Activated T-helper 2 cell treated with anti-CD3 and anti-CD28 coated beads, Interferon-gamma antibody, Interleukin-2, Interleukin-4, amounts not matched to agents 10 μg/mL and 5 μg/mL and 100 μg/mL, durations not matched to agents 14 hours and 24 hours and 36 hours (primary cell): ENCODE measurements at places on chromosomes 3 and 15. TPM values are rescaled to one million over a fixed set of nuclear protein-coding genes. Genes with fewer than 3 reads are reported as not detected.

DNA sequence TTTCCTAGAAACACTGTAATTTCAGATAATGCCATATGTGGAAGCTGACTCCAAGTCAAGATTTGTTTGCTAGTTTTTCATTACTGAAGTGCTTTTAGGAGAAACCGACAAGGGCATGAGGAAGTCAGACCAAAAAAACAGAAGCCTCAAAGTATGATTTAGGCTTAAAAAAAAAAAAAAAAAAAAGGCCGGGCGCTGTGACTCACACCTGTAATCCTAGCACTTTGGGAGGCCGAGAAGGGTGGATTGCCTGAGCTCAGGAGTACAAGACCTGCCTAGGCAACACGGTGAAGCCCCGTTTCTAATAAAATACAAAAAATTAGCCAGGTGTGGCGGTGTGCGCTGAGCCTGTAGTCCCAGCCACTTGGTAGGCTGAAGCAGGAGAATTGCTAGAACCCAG lies 11.6 kb downstream of the RPL15 start:
- no peak overlapping the region for H3K4me3 ChIP-seq
- peaks cover 3% of the 10 kb centered on the region for H3K4me1 ChIP-seq
- peaks cover 13% of the 10 kb centered on the region for H3K27me3 ChIP-seq
- no peak for DNase-seq
- H3K27ac ChIP-seq, result no peak overlapping the region

DNA sequence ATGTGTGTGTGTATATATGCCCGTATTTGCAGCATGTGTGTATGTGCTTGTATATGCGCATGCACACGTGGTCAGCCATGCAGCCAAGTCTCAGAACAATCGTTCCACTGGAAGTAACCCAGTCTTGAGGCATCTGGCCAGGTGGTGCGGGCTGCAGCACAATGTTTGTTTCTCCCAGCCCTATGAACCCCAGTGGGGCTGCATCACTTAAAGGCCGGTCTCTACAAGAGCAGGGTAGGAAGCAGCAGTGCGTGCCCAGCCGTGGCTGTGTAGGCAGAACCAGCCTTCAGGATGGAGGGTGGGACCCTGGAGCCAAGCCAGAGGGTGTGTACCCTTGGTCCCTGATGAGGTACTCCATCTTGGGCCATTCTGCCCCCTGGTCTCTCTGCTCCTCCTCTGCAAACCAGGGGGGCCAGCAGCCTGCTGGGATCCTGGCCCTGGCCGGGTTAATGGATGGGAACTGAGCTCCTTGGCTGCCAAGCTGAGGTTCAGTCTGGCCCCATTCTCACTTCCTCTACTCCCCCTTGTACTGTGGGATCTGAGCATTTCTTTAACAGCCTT lies 11.8 kb downstream of the KLF13 start:
- H3K4me1 ChIP-seq, result peaks cover 82% of the 10 kb centered on the region
- H3K27me3 ChIP-seq, result no peaks in the 10 kb centered on the region
- peaks cover 38% of the 10 kb centered on the region for H3K36me3 ChIP-seq
- H3K27ac ChIP-seq, result peak overlapping the region; percentile 74

GRCh38 chr3:57983734-57984518 lies 24.3 kb upstream of the FLNB start:
- DNase-seq, result peak; percentile 64
- peaks cover 19% of the 10 kb centered on the region for H3K4me1 ChIP-seq
- H3K27me3 ChIP-seq, result no peaks in the 10 kb centered on the region
- peaks cover 3% of the 10 kb centered on the region for H3K36me3 ChIP-seq

- no peak overlapping the region for H3K27ac ChIP-seq
- no peaks in the 10 kb centered on the region for H3K36me3 ChIP-seq
- peaks cover 2% of the 10 kb centered on the region for H3K4me1 ChIP-seq
- peak overlapping the region; percentile 61 for H3K4me3 ChIP-seq
- DNase-seq, result no peak
Observed at GRCh38 chr15:68888419-68888818, 41.9 kb upstream of the SPESP1 start.

DNA sequence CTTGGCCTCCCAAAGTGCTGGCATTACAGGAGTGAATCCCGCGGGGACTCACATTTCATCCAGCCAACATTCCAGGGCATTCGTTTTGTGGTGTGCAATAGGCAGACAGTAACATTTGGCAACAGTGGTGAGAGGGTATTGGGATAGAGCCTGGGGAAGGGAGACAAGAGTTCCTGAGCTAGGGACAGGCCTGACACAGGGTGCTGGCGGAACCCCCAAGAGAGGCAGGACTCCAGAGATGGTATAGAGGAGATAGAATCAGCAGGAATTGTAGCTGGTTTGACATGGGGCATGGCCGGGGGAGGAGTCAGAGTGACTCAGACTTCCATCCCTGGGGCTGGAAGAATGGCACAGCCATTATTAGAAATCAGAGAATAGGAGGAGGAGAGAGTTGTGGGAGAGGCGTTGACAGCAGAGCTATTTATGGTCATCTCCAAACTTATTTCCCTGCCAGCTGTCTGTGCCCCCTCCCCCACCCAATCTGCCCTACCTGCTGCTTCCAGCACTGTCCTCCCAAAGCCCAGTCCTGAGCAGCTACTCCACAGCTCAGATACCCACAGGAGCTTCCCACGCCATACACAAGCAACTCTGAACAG lies 4.4 kb upstream of the IDH2 start:
- DNase-seq, result no peak
- H3K27ac ChIP-seq, result no peak overlapping the region
- H3K27me3 ChIP-seq, result peaks cover 18% of the 10 kb centered on the region
- no peak overlapping the region for H3K4me3 ChIP-seq
- peaks cover 16% of the 10 kb centered on the region for H3K4me1 ChIP-seq

- no peaks in the 10 kb centered on the region for H3K36me3 ChIP-seq
- no peak overlapping the region for H3K4me3 ChIP-seq
- H3K27ac ChIP-seq, result no peak overlapping the region
- no peak for DNase-seq
- H3K27me3 ChIP-seq, result peaks cover 3% of the 10 kb centered on the region
- no peaks in the 10 kb centered on the region for H3K4me1 ChIP-seq
Observed at GRCh38 chr3:173591401-173591800, 193.9 kb downstream of the NLGN1 start.

- H3K36me3 ChIP-seq, result no peaks in the 10 kb centered on the region
- no peak overlapping the region for H3K27ac ChIP-seq
- no peak for DNase-seq
Observed at GRCh38 chr3:98962189-98962930, 60.9 kb upstream of the DCBLD2 start.

GRCh38 chr3:180913581-180914404 lies 1.3 kb downstream of the FXR1 start:
- peak overlapping the region; percentile 99 for H3K4me3 ChIP-seq
- H3K4me1 ChIP-seq, result peaks cover 37% of the 10 kb centered on the region
- no peaks in the 10 kb centered on the region for H3K27me3 ChIP-seq
- no peak for DNase-seq
- peaks cover 47% of the 10 kb centered on the region for H3K36me3 ChIP-seq

DNA sequence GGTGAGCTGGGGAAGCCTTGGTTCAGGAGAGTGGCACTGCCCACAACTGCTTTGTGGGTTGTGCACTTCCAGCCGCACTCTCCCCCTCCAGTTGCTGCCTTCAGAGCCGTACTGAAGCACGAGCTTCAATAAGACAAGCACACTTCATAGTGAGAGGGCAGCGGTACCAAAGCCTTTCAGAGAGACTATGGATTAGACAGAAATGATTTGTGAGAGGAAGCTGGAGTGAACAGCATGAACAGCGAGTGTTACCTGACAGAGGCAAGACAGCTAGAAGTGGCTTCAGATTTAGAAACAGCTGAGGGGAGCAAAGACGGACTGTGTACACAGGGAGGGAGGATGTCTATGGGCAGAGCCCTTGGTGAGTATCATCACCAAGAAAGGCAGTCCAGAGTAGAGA lies 31.1 kb downstream of the HCLS1 start:
- no peaks in the 10 kb centered on the region for H3K27me3 ChIP-seq
- no peaks in the 10 kb centered on the region for H3K4me1 ChIP-seq
- H3K27ac ChIP-seq, result peak overlapping the region; percentile 42
- peaks cover 64% of the 10 kb centered on the region for H3K36me3 ChIP-seq
- H3K4me3 ChIP-seq, result no peak overlapping the region
- no peak for DNase-seq

GRCh38 chr3:120469882-120470301 lies 19.1 kb upstream of the FSTL1 start:
- H3K36me3 ChIP-seq, result no peaks in the 10 kb centered on the region
- no peak overlapping the region for H3K27ac ChIP-seq
- no peaks in the 10 kb centered on the region for H3K4me1 ChIP-seq
- peaks cover 7% of the 10 kb centered on the region for H3K27me3 ChIP-seq

GRCh38 chr3:177294221-177294620 lies 96.9 kb upstream of the TBL1XR1 start:
- no peak for DNase-seq
- H3K27ac ChIP-seq, result no peak overlapping the region
- H3K36me3 ChIP-seq, result no peaks in the 10 kb centered on the region
- peaks cover 2% of the 10 kb centered on the region for H3K4me1 ChIP-seq
- no peak overlapping the region for H3K4me3 ChIP-seq
- H3K27me3 ChIP-seq, result no peaks in the 10 kb centered on the region

GRCh38 chr15:38885471-38885952 lies 320.9 kb upstream of the RASGRP1 start:
- peaks cover 2% of the 10 kb centered on the region for H3K27me3 ChIP-seq
- H3K36me3 ChIP-seq, result no peaks in the 10 kb centered on the region
- H3K27ac ChIP-seq, result no peak overlapping the region
- H3K4me3 ChIP-seq, result no peak overlapping the region
- peaks cover 1% of the 10 kb centered on the region for H3K4me1 ChIP-seq

- no peak for DNase-seq
- H3K36me3 ChIP-seq, result no peaks in the 10 kb centered on the region
- no peak overlapping the region for H3K4me3 ChIP-seq
Observed at GRCh38 chr15:87767516-87767915, 489.0 kb downstream of the NTRK3 start.

- peak overlapping the region; percentile 81 for H3K4me3 ChIP-seq
- peaks cover 53% of the 10 kb centered on the region for H3K36me3 ChIP-seq
- peak; percentile 36 for DNase-seq
- H3K27me3 ChIP-seq, result no peaks in the 10 kb centered on the region
- peaks cover 64% of the 10 kb centered on the region for H3K4me1 ChIP-seq
Observed at GRCh38 chr3:141266797-141267555, 35.4 kb downstream of the PXYLP1 start.

DNA sequence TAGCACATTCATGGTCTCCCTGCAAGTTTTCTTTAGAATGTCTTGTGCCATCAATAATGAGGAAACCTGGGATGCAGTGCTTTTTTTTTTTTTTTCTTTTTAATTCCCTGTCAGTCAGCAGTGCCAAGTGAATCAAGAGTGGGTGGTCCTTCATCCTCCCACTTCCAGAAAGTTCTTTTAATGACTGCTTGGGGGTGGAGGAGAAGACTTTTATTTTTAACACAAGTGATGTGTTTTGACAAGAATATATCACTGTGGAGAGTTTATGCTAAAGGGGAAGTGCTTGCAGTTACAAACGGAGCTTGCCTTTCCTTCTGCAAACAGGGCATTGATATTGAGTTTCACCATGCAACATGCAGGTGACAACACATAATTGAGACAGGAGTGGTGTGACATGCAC lies 69.7 kb downstream of the CACNA2D3 start:
- no peak for DNase-seq
- H3K27me3 ChIP-seq, result no peaks in the 10 kb centered on the region
- no peak overlapping the region for H3K27ac ChIP-seq
- no peaks in the 10 kb centered on the region for H3K36me3 ChIP-seq

GRCh38 chr3:53161820-53162671 lies 1.0 kb downstream of the PRKCD start:
- peak overlapping the region; percentile 88 for H3K4me3 ChIP-seq
- peaks cover 19% of the 10 kb centered on the region for H3K27me3 ChIP-seq
- peak; percentile 25 for DNase-seq

DNA sequence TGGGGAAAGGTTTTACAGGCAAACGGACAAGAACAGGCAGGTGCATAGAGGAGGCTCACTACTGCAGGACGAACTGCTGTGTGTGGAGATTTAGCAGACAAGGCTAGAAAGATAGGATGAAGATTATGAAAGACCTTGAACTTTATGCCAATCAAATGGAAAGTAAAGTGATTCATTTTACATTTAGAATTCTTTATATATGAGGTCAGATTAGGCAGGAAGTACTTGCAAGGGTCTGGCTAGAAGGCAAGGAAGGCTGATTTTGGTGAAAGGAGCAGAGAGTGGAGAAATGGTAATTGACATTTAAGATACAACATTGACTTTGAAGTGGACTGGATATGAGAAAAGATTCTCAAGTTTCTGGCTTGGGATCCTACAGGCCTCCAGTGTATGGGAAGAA lies 33.6 kb downstream of the PLSCR4 start:
- H3K4me1 ChIP-seq, result no peaks in the 10 kb centered on the region
- no peak overlapping the region for H3K4me3 ChIP-seq
- no peaks in the 10 kb centered on the region for H3K36me3 ChIP-seq
- DNase-seq, result no peak
- H3K27me3 ChIP-seq, result no peaks in the 10 kb centered on the region

GRCh38 chr3:23479026-23479425 lies 275.9 kb downstream of the UBE2E2 start:
- no peak overlapping the region for H3K27ac ChIP-seq
- H3K4me3 ChIP-seq, result no peak overlapping the region
- no peak for DNase-seq
- H3K27me3 ChIP-seq, result no peaks in the 10 kb centered on the region

The BRPF1 gene
- total RNA-seq, result 34.2 and 35.8 TPM in 2 replicates

The PAK6 gene
- total RNA-seq, result 0.27 and 0.78 TPM in 2 replicates

The SERINC4 gene
- 0.28 and 0.57 TPM in 2 replicates for total RNA-seq

The PSMD6 gene
- total RNA-seq, result 125 and 131 TPM in 2 replicates

The DNAJB8 gene
- not detected in 2 replicates for total RNA-seq

The GOLGA8G gene
- not detected in 2 replicates for total RNA-seq

The WDR72 gene
- total RNA-seq, result not detected in 2 replicates
